ENCODE measurements at places on chromosomes 4 and X.

- DNase-seq, result peak; percentile 51
Observed at GRCh38 chr4:25088093-25088952, 57.6 kb upstream of the LGI2 start.

DNA sequence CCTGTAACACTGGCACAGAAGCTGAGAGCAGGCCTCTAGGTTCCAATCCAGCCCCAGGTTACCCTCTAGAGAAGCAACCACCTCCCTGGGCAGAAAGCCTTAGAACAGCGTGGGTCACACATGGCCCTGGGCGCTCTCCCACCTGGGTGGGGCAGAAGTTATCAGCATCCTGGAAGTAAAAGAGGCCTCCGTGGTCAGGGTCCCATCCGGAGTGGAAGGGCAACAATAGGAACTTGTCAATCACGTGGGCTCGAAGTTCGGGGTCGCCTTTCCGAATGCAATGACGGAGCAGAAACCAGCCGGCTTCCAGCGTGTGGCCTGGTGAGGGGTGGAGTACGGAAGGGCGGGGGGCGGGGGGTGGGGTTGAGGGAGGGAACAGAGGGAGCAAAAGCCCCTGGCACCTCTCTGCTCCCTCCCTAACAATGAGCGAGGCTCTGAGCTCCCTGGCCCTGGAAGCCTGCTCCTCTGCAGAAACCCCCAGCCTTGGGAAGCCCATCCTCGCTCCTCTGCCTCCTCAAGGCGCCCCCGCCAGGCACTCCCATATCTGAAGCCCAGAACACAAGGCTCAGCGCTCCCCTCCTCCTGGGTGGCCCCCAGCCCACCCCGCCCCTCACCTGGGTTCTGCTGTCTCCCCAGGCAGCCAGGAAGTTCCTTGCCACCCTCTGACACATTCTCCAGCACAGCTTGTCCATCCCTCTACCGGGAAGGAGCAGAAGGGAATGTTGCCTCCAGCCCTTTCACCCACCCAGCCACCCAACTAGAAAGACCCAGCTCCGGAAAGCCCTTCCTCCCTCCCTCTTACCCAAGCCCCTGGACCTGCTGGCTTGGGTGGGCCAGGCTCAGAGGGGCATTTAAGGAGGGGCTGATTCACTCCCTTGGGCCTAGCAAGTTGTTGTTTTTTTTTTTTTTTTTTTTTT, 2.8 kb downstream of the RENBP start:
- DNase-seq, result no peak

DNA sequence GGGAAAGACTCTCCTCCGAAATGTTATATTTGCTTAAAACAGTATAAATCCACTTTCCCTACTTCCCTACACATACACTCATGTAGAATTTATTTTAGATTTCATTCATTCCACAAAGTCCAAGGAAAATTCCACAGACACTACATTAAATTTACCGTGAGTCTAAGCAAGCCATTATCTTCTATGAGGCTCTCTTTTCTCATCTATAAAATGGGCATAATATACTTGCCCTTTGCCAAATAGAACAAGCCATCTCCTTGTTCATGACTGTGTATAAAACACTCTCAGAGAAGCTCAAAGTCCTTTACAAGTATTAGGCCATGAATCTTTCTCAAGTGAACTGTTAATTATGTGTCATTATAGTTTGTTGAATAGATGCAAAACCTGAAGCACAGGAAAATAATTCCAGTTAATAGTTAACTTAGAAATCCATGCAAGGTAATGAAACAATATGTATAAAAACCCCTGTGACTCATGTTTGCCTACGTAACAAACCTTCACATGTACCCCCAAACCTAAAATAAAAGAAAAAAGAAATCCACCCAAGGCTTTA, 10.7 kb downstream of the TEC start:
- DNase-seq, result no peak

- DNase-seq, result no peak
Observed at GRCh38 chr4:34932591-34932990, 1311.7 kb downstream of the ARAP2 start.

DNA sequence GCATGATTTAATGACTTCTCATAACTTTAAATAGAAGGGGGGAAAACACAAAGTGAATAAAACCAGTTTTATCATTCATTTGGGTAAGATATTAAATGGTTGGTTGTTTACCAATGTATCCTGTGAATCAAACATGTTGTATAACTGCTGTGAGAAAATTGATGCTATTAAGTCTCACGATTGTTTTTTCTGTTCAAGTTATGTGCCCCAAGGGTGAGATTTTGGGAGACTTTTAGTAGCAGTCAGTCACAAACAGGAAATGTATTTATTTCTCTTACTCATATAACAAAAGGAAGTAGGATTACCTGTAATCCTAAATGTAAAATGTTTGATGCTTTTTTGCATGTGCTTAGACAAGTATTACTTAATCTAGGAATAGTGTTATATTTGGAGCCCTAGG, 39.2 kb downstream of the MTHFD2L start:
- DNase-seq, result no peak

GRCh38 chr4:16259889-16260246, 33.6 kb upstream of the TAPT1 start:
- no peak for DNase-seq

- no peak for DNase-seq
Observed at GRCh38 chr4:8395504-8396296, 44.8 kb downstream of the ACOX3 start.

DNA sequence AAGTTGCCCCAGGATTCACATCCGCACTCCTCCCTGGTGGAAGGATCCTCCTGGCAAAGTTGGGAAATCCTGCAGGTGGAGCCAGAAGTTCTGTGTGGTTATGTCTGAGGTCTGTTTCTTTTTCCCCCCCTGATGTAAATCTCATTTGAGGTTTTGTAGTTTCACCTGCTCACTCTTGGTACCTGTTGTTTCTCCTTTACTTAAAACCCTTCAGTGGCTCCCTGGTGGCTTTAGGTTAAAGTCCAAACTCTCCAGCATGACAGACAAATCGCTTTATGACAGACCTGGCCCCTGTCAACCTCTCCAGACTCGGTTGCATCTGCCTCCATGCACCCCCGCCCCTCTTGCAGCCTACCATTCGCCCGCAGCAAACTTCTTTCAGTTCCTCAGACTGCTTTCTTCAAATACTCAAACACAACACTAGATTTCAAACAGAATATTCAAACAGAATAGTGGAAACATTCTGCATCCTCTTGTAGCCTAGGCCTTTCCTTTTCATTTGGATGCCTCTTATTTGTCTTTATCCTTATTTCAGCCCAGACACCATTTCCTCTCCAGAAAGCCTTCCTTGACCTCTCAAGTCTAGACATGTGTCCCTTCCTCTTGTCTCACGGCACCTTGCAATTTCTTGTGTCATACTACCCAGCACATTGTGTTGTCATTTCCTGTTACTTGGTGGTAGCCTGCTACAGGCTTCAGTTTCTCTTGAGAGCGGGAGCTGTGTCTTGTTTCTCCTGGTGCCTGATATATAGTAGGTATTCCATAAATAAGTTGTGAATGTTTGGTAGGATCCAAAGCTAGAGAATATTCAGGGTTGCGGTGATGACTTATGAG, 24.8 kb downstream of the IL13RA1 start:
- DNase-seq, result peak; percentile 52

GRCh38 chrX:105758754-105759153, 63.6 kb upstream of the NRK start:
- DNase-seq, result no peak

- DNase-seq, result no peak
Observed at GRCh38 chr4:109947457-109947856, 34.8 kb downstream of the EGF start.

DNA sequence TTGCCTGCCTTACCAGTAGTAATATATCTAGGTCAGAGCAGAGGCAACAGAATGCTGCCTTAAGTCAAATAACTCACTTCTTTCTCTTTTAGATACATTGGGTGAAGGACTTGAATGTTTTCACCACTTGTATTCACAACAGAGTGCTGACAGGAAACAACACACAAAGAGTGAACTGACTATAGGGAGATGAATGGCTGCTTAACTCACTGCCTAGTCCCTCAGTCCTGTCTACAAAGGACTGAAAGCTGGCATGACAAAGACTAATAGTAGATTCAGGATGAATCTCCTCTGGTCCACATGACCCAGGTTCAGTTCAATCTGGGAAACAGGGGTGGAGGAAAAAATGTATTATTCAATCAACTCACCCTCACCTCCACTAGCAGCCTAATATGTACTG, 134.2 kb downstream of the GALNTL6 start:
- DNase-seq, result no peak

DNA sequence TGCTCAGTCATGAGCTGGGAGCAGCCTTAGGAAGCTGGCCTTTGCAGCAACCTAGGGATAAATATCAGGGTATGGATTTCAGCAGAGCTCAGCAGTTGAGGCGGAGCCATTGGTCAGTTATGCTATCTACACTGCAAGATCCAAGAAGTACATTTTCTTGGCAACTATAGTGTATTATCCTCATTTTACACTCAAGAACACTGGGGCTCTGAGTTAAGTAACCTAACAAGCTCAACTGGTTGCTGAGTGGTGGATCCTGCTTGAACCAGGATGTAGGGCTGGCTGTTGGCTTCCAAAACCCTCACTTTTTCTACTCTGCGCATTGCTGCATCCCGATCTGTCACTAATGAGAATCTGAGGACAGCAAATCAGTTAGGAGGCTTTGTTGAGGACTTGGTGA, 1.5 kb upstream of the SCARB2 start:
- no peak for DNase-seq

- DNase-seq, result no peak
Observed at GRCh38 chr4:151195801-151196200, 81.2 kb upstream of the PRSS48 start.

DNA sequence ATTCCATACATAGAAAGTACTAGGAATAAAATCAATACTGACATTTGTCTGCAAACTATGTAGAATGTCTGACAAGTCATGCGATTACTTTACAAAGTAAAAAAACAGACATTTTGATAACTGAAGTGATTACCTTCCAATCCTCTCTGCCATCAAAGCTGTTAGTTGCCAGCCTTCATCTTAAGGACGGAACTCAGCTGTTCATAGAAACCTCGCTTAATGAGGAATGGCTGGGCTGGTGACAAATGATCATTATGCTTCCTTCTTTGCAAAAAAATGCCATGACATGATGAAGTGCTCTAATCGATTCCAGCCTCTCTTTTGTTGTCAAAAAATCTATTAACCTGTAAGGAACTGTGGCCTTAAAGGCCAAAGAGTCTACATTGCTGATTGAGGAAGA, 1214.9 kb upstream of the IGFBP7 start:
- no peak for DNase-seq

GRCh38 chr4:25448379-25449109, 71.5 kb downstream of the ANAPC4 start:
- no peak for DNase-seq

- no peak for DNase-seq
Observed at GRCh38 chr4:7960790-7961655, 21.4 kb upstream of the AFAP1 start.

- DNase-seq, result no peak
Observed at GRCh38 chrX:39581411-39581810, 516.3 kb downstream of the BCOR start.

DNA sequence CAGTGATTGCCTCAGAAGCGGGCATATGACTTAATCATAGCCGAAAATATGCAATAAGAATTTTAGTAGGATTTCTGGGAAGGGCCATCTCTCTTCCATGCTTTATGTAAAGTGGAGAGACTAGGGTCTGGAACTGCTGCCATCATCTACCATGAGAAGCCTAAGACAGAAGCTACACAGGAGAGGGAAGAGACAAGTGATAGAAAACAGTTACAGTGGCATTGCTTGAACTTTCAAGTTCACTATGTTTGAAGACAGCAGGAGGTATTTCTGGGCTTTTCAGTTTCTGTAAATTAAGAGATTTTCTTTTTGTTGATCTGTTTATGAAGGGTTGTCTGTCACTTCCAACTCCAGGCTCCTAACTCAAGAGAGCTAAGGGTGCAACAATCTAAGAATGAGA, 62.5 kb downstream of the ZNF330 start:
- DNase-seq, result no peak

GRCh38 chr4:3041192-3042142, 32.9 kb downstream of the HTT-AS start:
- DNase-seq, result peak; percentile 27

GRCh38 chrX:111445485-111445884, 33.5 kb upstream of the DCX start:
- DNase-seq, result no peak

DNA sequence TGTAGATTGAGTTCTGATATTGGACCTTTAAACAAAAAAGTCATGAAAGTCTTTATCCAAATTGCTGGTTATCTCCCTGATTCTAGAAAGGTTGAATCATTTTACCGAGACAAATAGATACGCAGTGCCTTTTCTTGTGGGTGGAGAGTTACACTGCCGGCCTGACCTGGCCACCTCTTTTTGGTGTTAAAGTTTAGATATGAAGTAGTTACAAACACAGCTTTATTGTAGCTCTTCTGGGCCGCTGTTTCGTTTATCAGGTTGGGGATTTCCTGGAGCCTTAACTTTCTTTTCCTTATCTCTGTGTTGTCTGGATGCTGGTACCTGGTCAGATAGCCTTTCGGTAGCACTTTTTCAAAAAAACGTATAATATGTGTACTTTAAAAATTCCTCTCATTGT, 31.0 kb downstream of the FNIP2 start:
- DNase-seq, result no peak

- no peak for DNase-seq
Observed at GRCh38 chr4:26887143-26887542, 26.5 kb downstream of the STIM2 start.

DNA sequence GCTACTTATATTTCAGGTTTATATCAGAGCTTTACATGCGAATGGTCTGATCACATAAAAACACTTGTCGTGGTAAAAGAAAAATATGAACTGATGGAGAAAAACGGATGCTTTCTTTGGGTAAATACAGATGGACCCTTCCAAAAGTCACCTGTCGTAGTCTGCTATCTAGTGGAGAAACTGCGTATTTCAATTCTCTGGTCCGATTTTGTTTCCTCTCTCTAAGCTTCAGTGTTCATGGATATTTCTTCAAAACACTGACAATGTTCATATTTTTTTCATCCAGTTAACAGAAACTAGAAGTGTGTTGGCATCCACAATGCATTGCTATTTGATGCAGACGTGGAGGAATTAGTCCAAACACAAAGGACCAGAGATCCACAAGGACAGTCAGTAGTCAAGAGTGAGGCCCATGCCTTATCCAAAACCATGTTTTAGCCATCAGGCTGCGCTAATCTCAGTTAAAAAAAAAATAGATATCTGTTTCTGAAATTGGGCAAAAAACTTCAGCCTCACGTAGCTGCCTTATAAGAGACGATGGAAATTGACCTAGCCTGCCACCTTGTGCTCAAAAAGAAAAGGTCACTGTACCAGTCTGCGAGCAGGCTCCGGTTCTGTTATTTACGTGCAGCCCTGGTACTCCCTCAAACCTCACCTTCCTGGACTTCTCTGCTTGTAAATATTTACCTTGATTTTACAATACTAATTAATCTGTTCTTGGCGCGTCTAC, 16.0 kb downstream of the MEPE start:
- DNase-seq, result peak; percentile 58

DNA sequence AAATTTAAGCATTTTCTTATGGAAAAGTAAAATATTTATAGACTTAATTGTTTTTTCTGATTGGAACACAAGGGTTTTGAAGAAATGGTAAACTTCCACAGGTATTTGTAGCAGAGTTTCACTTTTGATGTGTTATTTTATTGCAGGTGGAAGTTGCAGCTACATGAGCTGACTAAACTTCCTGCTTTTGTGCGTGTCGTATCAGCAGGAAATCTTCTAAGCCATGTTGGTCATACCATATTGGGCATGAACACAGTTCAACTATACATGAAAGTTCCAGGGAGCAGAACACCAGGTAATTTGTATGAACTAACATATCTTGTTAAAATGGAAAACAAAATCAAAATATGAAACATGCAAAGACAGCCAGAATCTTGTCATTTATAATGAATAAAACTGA, 117.4 kb downstream of the DIPK2B start:
- peak; percentile 1 for DNase-seq

GRCh38 chr4:33054656-33055196, 2334.6 kb downstream of the PCDH7 start:
- DNase-seq, result no peak

Data from bone marrow (tissue), 2 donors.